ENCODE measurements at places on chromosomes 2 and 18.

DNA sequence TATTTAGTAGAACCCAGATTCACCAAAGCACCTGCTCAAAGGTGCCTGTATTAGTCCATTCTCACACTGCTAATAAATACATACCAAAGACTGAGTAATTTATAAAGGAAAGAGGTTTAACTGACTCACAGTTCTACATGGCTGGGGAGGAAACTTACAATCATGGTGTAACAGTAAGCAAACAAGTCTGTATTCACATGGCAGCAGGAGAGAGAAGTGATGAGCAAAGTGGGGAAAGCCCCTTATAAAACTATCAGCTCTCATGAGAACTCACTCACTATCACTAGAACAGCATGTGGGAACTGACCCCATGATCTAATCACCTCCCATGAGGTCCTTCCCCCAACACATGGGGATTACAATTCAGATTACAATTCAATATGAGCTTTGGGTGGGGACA lies 28.0 kb upstream of the DDX18 start:
- DNase-seq: no peak

GRCh38 chr2:69594341-69594740 lies 49.2 kb downstream of the AAK1 start:
- DNase-seq: no peak

DNA sequence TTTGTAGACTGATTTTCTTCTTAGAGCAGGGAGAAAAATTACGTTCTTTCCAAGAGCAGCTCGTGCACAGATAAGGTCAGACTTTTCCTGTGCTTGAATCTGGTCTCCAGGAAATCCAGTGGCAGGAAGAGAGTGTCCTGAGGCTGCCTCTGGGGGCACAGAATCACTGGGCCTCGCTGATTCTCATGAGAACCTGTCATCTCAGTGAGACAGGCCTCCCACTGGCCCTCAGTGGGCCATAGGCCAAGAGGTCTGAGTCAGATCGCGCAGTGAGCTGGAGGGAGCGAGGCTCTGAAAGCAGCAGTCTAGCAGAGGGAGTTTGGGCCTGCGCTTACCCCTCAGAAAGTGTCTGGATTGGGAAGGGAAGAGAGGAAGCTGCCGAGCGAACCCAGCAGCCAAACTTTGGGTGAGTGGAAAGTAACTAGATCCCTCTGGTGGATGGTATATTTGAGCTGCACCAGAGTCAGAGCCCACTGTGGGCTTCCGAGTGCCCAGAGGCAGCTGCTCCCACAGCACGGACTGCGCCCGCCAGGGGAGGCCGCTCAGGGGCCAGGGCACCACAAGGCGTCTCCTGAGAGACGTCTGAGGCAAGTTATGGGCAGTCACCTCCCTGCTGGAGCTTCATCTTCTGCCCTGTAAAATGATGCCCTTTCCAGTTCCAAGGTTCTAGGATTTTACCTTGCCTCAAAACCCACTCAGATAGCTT lies 8.2 kb downstream of the GDF7 start:
- no peak for DNase-seq

- DNase-seq: no peak
Measured at GRCh38 chr2:239226677-239227581, 173.9 kb downstream of the HDAC4 start.

DNA sequence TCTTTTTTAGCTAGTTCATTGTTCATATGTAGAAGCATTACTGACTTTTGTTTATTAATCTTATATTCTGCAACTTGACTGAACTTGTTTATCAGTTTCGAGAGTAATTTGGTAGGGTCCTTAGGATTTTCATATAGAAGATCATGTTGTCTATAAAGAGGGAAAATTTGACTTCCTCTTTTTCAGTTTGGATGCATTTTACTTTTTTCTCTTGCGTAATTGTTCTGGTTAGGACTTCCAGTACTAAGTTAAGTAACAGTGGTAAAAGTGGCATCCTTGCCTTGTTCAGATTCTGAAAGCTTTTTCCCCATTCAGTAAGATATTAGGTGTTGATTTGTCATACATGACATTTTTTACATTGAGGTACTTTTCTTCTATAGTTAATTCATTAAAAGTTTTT lies 726.0 kb downstream of the KCNJ3 start:
- no peak for DNase-seq

GRCh38 chr2:143083636-143084035 lies 45.6 kb upstream of the ARHGAP15 start:
- no peak for DNase-seq

DNA sequence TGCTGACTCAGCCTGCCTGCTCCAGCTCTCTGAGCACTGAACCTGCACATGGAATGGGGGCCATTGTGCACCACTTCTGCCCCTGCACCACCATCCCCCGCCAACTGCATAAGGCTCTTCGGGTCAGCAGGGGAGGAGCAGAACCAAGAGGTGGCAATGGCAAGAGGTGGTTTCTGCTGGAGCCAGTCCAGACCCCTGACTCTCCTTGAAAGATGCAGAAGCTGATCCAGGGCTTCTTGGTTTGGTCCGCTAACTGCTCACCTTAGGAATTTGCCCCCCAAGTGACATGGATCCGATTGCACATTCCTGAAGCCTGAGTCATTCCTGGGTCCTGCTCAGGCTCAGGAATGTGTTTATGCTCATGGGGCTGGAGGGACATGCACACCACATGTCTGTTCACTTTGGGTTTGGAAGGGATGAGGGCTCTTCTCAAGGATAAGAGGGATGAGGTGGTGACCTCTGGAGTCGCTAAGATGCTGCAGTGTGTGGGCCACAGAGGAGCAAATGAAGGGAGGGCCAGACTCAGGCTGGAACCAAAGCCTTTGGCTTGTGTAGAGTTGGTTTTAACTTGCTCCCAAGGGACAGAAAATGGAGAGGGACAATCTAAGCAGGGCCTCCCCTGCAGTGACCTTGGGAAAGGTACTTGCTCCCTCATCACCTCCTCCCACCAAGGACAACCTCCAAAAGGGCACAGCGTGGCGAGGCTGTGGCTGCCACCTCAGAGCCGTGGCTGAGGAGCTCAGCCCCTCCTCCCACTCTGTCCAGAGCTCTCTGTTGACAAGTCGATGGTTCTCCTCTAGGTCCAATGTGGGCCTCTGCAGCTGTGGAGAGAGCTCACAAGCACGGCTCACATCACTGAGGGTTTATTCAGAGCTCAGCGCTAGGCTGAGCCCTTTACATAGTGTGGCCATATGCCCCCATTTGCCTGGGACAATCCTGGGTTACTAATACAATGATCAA lies 66.2 kb downstream of the HS1BP3 start:
- no peak for DNase-seq

GRCh38 chr2:227720680-227721079 lies 2.9 kb upstream of the SLC19A3 start:
- no peak for DNase-seq

DNA sequence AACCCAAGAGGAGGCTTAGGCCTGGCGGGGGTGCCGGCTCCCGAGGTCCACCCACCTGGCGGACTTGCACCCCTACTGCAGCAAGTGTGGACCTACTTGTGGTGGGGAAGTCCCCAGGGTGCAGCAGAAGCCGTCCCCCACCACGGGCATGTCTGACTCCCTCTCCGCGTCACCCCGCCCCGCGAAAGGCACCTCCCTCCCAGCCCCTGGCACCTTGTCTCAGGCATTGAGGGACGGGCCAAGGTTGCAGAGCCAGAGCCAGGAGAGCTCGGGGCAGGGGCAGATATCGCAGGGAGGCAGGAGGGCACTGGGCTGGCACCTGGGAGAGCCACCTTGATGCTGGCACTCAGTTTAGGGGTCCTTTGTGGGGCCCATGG lies 19.0 kb downstream of the CROCC2 start:
- no peak for DNase-seq

DNA sequence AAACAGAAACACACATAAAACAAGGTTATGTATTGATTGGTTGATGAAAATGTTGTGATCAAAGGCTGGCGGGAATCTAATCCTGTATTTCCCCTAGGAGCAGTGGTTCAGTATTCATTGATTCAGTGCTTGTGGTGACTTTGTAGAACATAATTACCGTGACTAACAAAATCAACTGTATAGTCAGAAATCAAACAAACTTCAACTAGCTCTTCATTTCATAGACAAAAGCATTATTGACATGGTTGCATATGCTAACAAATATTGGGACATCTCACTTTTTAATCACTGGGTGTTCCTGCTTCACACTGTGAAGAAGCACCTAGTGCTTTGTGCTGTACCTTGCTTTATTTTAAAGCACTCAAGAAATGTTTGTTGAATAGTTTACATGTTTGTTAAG lies 41.4 kb downstream of the USP14 start:
- DNase-seq: no peak

- no peak for DNase-seq
Measured at GRCh38 chr2:86671337-86671981, 47.8 kb upstream of the RNF103 start.

GRCh38 chr2:173053043-173053699 lies 22.5 kb upstream of the MAP3K20 start:
- no peak for DNase-seq

GRCh38 chr2:7007846-7008741 lies 90.9 kb downstream of the RNF144A start:
- DNase-seq: no peak

DNA sequence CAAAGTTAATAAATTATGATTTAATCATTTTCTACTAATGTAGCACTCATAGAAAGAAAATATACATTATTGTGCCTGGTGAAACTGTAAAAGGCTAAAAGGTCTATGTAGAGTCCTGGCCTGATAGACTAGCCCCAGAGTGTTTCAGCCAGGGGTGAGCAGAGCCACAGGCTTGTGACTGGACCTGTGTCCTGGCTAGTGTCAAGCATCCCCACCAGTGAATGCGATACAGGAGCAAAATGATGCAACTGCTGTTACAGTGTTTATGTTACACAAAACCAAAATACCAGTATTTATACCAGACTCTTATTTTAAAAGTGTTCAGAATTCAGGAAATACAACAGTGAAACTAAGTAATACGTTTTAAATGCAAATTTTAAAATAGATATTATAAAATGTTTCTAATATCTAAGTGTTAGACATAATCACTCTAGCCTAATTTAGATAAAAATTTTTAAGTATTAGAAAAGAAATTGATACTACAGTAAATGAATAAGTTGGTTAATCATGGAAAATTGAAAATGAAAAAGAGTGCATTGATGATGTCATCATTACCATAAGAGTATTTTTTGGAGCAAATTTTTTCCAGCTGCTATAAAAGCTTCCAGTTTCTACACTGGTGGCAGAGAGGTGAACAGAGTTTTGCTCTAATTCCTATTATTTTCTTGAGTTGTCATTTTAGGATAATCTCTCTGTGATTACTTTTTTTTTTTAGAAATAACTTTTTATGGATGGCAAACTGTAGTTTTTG lies 6.2 kb upstream of the TSPYL6 start:
- no peak for DNase-seq

All from KG1 (cell line).